GM19239 (cell line): ENCODE measurements at places on chromosomes 12 and 14.

GRCh38 chr12:4816744-4817525, 92.8 kb upstream of the KCNA1 start:
- DNase-seq: no peak

DNA sequence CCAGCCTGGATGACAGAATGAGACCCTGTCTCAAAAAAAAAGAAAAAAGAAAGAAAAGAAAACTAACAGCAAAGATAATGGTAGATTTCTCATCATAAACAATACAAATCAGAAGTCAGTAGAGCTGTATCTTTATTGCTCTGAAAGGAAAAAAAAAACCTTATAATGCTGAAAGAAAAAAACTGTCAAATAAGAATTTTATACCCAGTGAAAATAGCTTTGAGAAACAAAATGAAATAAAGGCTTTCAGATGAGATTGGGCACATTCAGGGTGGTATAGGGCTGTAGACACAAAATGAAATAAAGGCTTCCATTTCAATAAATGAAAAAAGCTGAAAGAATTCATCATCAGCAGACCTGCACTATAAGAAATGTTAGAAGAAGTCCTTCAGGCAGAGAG, 105.0 kb upstream of the FOXN3 start:
- DNase-seq: no peak

DNA sequence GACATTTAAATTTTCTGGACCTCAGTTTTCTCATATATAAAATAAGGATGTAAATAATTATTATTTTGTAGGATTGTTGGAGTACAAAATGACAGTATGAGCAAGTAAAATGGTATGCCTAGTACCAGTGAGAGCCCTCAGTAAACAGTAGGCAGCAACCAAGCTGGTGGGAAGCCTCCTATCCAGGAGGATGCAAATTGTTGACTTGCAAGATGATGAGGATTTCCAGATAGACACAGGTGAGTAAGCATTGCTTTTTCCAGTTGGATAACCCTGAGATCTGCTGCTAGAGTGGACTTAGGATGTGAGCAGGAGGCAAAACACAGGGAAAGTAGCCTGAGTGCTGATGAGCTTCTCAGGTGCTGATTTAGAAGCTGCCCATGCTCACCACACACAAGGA, 28.2 kb upstream of the AMIGO2 start:
- DNase-seq: no peak

- no peak for DNase-seq
Observed at GRCh38 chr14:72928872-72929271, 2.6 kb downstream of the DCAF4 start.
